ENCODE measurements at places on chromosomes 1 and 21.

- no peak for DNase-seq
Measured at GRCh38 chr1:30304080-30304479, 419.3 kb downstream of the MATN1 start.

- peak; percentile 50 for DNase-seq
Measured at GRCh38 chr1:69737527-69738185, 169.9 kb downstream of the LRRC7 start.

DNA sequence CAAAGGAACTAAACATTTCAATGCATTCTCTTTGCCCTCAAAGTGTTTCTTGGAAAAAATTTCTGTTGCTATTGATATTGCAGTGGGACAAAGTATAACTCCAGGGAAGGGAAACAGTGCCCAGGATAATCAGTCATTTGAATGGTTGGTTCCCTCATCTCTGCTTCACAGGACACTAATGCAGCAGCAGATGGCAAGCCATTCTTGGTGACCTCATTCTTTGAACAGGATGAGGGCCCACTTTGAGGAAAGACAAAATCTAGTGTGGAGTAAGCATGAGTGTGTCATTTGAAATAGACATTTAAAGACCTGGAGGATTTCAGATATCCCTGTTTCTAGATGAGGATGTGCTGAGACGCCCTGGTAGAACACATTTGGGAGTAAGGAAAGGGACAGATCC is 32.3 kb downstream of the CHRM3 start:
- DNase-seq, result no peak

GRCh38 chr1:61110554-61110953 is 28.2 kb downstream of the NFIA start:
- no peak for DNase-seq

GRCh38 chr1:110119843-110120242 is 7.6 kb downstream of the UBL4B start:
- no peak for DNase-seq

GRCh38 chr1:5424802-5425703 is 567.2 kb downstream of the NPHP4 start:
- DNase-seq, result no peak

GRCh38 chr1:13725714-13726175 is 25.8 kb downstream of the PRDM2 start:
- peak; percentile 40 for DNase-seq

GRCh38 chr1:8733484-8733883 is 84.0 kb downstream of the RERE start:
- no peak for DNase-seq

DNA sequence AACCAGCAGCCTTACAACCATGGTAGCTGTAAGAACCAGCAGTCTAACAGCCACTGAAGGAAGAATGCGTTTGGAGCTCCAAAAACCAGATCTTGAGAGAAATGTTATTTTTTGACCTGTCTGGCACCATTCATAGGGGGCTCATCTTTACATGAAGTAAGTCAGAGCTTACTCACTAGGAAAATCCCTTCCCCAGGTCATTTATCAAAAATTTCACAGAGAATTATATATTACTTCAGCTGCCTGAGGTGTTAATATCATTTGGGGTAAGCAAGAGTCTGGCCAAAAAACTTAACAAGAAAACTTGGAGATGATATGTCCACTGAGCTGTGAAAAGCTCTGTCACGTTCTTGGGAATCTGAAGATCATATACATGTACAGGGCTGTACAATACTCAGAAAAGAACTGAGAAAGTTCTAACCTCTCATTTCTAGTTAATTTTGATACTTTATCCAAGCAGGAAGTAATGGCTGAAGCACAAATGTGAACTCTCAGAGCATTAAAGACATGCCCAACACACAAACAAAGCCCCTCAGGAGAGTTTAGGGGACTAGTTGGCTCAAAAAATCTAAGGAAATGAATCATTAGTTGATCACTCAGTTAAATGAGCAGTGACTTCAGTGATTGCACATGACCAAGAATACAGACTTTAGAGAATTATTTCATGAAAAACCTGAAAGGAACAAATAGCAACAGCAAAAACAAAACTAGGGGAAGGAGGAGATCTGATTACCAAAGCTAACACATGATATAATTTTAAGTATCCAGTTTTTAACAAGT is 681.1 kb downstream of the LTN1 start:
- no peak for DNase-seq

GRCh38 chr1:179372160-179372559 is 6.4 kb downstream of the AXDND1 start:
- no peak for DNase-seq

DNA sequence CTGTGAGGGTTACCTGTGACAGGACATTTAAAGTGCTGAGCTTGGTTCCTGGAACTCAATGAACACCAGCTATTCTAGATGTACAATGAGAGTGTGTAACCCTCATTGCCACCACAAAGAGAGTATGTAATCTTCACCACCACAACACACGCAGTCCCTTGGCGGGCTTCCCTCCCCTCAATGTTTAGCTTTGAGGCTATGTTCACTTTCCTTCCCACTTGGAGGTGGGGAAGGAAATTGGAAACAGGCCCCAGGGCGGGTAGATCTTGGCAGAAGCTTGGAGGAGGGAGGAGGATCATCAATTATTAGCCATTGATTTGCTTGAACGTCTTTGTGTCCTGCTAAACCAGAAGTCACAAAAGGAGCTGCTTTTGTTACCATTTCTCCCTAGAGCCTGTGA is 8.3 kb upstream of the COL16A1 start:
- no peak for DNase-seq

GRCh38 chr1:65266476-65266875 is 42.9 kb upstream of the DNAJC6 start:
- no peak for DNase-seq

GRCh38 chr1:89149229-89149628 is 23.3 kb upstream of the GBP2 start:
- DNase-seq, result no peak

DNA sequence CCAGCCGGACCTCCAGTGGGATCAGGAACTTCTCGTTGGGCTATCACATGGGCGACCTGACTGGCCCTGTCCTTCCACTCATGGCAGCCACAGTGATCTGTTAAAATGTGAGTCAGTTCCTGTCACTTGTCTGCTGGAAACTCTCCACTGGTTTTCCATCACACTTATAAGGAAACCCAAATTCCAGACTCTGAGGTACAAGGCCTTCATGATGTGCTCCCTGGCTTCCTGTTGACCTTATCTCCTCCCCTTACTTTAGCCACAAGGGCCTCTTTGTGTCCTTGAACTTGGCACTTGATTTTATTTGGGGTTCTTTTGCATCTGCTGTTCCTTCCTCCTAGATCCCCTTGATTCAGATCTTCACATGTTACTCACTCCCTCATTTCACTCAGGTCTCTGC is 96.8 kb downstream of the TENT5C start:
- DNase-seq, result no peak

- no peak for DNase-seq
Measured at GRCh38 chr1:198165927-198166647, 9.3 kb downstream of the NEK7 start.

- DNase-seq, result no peak
Measured at GRCh38 chr1:156816561-156817328, at the start of gene SH2D2A. TSS of gene SH2D2A (minus strand) at chr1:156816848. CDS start at chr1:156816708, 140 bp downstream.

DNA sequence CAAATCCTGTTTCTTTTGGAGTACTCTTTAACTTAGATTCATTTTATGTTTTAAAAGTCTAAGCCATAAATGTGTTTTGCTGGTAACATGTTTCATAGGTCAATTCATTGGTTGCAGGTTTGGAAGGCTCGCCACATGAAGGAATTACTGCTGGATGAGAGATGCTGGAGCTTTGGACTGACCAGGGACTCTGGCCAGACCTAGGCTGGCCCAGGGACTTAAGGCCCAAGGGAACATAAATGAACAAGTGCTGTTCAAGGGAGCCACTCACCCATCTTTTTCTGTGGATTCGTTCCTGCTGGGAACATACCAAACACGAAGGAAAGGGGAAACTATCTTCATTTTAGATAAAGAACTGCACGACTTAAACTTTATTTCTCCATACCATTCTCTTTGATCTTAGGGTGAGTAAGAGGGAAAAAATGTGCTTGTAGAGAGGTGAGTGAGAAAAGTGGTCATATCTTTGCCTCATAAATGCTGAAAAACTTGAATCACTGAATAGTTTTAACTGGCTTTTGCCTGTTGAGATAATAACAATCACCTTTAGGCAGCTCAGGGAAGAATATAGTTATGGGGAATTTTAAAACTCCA is 15.3 kb upstream of the SHCBP1L start:
- DNase-seq, result no peak

- no peak for DNase-seq
Measured at GRCh38 chr1:3186526-3186921, 117.5 kb downstream of the PRDM16 start.

DNA sequence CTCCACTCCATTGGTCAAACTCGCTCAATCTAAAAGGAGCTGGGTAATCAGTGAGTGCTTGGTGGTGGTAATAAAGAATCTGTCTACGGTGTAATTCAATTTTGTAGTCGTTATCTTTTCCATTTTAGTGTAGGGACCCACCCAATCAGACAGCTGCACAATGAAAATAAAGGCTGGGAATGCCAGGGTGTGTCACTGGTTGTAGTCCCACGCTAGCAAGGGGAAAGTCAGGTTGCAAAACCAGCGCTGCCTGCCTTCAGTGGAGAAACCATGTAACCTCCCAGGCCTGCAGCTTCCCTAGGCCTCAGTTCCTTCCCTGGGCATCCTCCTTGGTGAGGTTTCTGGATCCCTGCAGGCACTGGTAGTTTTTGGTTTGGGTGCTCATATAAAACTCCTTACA is 49.4 kb upstream of the PPP2R5A start:
- DNase-seq, result no peak

GRCh38 chr1:173666646-173667045 is 3.0 kb downstream of the ANKRD45 start:
- no peak for DNase-seq

GRCh38 chr1:13228343-13228781 is 2.4 kb upstream of the PRAMEF18 start:
- DNase-seq, result no peak

DNA sequence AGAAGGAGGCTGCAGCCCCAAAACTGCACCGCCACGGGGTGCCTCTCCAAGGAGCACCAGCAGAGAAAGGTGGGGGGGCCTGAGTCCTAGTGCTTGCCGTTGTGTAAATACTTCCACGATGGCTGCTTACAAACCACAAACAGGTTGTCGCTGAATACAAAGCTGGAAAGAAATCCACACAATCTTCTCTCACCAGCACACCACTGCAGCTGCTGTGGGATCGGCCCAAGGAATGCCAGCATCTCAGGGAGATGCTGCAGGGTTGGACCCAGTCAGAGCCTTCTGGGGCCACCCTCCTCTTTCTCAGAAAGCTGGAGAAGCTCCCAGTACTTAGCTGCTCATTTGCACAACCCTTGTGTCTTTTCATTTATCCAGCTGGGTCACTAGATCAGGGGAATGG is 3.0 kb upstream of the S100A14 start:
- DNase-seq, result no peak

- peak; percentile 32 for DNase-seq
Measured at GRCh38 chr21:18049461-18049860, 195.2 kb upstream of the CHODL start.

- DNase-seq, result no peak
Measured at GRCh38 chr1:42769811-42770210, 2.8 kb downstream of the C1orf50 start.

- DNase-seq, result no peak
Measured at GRCh38 chr1:59592924-59593323, 221.8 kb upstream of the HOOK1 start.

- no peak for DNase-seq
Measured at GRCh38 chr1:85144351-85144750, 56.5 kb downstream of the SYDE2 start.

DNA sequence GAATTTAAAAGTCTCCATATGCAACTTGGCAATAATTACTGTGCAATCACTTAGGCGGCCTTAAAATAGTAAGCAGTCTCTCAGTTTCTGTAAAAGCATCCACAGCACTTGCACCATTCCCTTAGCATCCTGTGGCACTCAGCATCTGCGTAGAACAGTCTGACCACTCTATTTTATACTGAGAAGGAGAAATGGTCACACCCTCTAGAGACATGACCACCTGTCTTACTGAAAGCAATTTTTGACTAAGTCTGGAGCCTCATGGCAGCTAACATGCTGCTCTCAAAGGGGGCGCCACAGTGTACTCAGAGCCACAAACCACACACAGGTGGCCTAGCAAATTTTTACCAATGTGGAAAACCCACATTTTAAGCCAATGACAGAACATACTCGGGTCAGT is 62.0 kb downstream of the KCNK1 start:
- DNase-seq, result no peak

GRCh38 chr1:6331543-6332273 is 61.9 kb downstream of the ACOT7 start:
- DNase-seq, result no peak

DNA sequence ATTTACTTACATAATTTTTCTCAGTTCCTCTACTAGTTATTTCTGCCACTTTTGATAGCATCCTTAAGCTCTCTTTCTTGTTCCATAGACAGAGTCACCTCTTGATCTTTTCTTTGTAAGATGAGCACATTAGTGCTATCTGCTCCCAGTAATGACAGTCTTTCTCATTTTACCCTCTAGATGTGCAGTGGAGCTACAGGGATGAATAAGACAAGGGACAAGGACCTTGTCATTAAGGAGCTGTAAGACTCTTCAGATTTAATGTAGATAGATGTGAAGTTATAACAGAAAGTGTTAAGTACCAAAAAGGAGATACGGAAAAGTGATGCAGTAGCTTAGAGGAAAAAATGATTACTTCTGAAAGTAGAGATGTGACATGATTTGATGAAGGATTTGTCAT is 20.4 kb downstream of the SCP2 start:
- DNase-seq, result no peak

DNA sequence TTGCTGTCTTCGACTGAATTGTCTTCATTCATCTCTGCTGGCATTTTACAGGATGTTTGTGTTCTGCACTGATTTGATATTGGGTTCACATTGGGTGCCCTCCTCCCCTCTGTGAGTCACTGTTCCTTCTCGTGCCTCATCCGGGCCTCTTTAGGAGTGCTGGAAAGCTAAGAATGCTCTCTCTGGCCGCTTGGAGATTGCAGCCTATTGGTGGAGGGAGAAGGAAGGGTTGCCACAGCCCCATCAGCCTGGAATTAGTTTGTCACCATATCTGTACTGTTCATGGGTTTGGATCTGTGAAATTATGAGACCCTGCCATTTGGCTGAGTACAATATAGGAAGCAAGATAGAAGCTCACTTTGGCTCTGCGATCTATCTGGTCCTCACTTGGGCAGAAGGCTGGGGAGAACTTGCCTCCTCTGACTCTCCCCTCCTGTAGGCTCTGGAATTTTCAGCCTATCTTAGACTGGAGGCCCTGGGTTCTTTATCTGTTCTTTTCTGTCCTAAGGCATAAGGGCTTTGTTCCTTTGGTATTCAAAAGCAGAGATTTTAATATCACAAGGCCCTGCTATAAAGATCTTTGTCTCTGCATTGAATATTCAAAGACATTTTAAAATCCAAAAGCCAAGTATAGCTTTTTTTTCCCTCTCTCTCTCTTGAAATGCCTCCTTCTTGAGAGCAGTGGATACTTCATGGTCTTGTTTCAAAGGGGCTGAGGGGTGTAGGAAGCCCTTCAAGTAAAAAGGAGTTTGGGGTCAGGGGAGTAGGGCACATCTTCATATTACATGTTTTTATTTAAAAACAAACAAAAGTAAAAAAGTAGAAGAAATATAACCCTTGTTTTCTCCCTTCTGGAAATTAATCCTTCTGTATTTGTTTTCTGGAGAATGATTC is 347.9 kb downstream of the ZP4 start:
- no peak for DNase-seq

- DNase-seq, result no peak
Measured at GRCh38 chr1:115461526-115461925, 123.5 kb upstream of the NGF start.

GRCh38 chr1:241998412-241998921 is 431 bp downstream of the MAP1LC3C start:
- DNase-seq, result peak; percentile 74

GRCh38 chr1:167515893-167516321 is 2.4 kb downstream of the CD247 start:
- DNase-seq, result peak; percentile 13
